ENCODE measurements at places on chromosomes 13 and 19.

GRCh38 chr13:40377783-40378182, 288.7 kb downstream of the FOXO1 start:
- DNase-seq = no peak

DNA sequence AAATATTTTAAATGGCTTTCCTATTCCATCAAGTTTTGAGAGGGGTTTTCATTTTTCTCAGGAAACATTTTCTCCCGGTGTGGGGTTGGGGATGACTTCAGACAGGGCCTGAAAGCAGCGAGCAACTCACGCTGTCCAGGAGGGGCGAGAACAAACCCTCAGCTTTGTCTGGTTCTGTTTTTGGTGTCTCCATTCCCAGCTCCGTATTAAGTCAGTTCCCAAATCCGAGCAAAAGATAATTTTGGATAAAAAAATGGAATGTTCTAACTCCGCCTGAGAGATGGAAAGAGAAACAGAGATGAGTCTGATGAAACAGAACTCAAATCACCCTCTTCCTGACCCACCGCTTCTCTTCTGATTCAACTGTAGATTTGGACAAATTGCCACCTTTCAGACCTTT, 38.4 kb downstream of the RFX2 start:
- DNase-seq = no peak

- peak; percentile 62 for DNase-seq
Observed at GRCh38 chr13:73335210-73335609, 276.4 kb downstream of the KLF5 start.

DNA sequence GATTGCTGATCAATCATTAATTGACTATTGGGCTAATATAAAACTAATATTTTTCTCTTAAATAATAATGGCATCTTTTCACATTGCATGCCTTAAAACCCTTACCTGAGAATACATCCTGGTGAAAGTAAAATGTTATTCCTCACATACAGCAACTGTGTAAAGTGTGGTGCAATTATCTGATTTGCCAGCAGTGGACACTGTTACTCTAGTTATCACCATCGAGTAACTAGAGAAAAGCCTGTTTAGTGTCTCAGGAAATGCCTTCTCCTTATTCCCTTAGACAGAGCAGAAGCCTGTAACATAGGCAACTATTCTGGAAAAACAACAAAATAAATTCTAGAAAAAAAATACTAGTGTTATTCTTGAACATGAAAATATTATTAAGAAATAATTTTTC, 459.8 kb downstream of the FGF14 start:
- no peak for DNase-seq

GRCh38 chr13:44930963-44931623, 58.2 kb downstream of the NUFIP1 start:
- DNase-seq = no peak

GRCh38 chr13:113843063-113843654, 20.7 kb downstream of the GAS6 start:
- no peak for DNase-seq
